Suppressor macrophage treated with lipopolysaccharide for 4 hours (primary cell): ENCODE measurements at places on chromosomes 12 and 14.
A peak's percentile ranks its signal among the peaks of the same experiment; 100 is the strongest.

- DNase-seq, result no peak
Measured at GRCh38 chr14:75294649-75295033, 16.0 kb downstream of the FOS start.

GRCh38 chr14:63245893-63246292 is 41.6 kb downstream of the RHOJ start:
- DNase-seq, result no peak

GRCh38 chr12:24034160-24034559 is 84.7 kb upstream of the SOX5 start:
- no peak for DNase-seq

- DNase-seq, result no peak
Measured at GRCh38 chr12:68306564-68306963, 25.6 kb downstream of the MDM1 start.

DNA sequence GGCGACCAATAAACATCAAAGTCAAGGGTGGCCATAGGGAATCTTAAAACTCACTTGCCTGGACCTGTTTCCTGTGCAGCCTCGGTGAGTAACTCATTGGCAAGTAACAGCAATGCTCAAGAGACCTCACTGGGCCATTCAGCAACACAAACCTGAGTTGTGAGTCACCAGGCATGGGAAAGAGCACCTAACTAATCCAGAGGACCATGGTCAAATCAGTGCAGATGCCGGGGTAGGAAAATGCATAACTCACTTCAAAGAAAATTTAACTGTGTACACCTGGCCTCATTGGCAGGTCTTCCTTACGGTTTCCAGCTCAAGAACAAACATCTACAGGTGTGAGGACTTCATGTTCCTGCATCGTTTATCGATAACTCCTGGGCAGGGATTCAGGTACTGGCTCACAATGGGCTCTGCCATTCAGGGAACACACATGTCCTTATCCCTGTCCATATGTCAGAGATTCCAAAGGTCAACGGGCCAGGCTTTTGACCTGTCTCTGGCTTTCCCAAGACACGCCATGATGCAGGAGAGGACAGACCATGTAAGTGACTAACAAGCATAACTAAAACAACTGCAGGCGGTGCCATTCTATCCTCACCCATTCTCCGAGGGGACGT is 211.8 kb downstream of the ANO2 start:
- DNase-seq, result no peak

DNA sequence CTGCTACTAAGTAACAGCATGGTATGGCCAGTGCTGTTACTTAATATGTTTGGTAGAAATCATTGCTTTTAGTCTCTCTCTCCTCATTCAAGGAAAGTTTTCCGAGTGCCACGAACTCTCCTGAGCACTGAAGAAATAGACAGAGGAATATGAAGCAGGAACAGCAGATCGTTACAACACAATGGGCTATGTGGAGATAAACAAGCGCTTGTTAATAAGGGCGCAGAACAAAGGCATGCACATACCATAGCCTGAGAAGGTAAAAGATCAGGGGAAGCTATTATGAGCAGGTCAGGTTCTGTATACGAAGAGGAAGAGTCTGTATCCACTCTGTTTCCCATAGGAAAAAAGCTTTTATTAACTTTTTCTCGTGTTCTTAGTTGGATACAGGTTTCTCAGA is 156.2 kb upstream of the CPNE8 start:
- DNase-seq, result no peak

DNA sequence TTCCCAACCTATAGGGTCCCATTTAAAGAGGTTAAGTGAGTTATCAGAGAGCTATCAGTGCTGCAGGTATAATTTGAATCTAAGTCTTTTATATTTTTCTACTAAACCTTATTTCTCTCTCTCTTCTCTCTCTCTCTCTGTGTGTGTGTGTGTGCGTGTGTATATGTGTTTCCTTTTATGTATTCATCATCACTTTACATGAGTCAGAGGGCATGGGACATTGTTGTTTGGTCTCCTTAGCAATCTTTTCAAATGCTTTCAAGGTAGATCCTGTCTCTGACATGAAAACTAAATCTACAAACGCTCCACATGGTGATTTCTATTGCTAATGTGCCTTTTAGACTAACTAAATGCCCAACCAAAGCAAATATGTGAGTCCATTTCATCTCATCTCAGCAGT is 459.7 kb downstream of the BTG1 start:
- no peak for DNase-seq

- DNase-seq, result peak; percentile 31
Measured at GRCh38 chr14:24705840-24706239, 71.8 kb upstream of the GZMB start.

DNA sequence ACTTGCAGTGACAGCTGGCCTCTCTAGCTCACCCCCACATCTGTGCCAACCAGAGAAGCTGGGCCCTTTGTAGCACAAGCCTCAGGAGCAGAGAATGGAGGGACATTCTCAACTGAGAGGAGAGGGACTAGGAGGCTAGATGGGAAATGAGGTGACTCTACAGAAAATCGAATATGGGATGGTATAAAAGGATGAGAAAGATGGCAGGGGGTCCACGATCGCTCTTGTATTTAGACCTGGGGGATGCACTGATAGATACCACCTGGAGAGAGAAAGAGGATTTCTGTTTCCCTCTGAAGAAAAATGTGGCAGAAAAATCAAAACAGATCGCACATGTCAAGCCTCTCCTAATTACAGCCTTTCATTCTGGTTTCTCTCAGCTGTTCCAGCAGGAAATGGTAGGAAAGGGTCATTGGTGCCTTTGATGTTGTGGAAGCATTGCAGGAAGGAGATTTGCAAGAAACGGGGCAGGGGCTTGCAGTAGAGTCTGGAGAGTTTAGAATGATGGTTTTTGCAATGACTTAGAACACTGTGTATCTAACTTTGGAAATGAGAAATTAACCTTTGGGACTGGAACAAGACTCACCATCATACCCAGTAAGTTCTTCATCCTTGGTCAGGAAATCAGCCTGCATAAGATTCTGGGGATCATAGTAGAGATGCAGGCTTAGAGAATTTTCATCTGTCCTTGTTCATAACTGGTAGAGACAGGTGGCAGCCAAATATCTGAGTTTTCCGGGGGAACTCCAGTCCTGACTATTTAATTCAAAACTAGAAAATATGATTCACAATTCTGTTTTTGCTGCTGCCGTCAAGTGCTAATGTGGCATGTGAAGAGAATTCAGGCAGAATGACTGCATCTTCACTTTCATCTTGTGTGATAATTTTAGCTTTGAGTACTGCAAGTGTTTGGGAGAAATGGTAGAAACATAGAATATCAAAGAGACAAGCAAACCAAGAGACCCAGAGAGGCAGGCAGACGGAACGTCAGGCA is 98.8 kb downstream of the DAD1 start:
- DNase-seq, result no peak

DNA sequence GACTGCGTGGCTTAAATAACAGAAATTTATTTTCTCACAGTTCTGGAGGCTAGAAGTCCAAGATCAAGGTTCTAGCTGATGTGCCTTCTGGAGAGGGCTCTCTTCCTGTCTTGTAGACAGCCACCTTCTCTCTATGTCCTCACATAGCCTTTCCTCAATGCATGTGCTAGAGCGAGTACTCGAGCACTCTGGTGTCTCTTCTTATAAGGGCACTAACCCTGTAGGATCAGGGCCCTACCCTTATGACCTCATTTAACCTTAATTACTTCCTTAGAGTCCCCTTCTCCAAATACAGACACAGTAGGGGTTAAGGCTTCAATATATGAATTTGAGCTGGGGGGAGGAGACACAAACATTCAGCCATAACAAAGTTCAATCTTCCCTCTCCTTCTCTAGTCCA is 10.2 kb downstream of the DHH start:
- DNase-seq, result no peak

DNA sequence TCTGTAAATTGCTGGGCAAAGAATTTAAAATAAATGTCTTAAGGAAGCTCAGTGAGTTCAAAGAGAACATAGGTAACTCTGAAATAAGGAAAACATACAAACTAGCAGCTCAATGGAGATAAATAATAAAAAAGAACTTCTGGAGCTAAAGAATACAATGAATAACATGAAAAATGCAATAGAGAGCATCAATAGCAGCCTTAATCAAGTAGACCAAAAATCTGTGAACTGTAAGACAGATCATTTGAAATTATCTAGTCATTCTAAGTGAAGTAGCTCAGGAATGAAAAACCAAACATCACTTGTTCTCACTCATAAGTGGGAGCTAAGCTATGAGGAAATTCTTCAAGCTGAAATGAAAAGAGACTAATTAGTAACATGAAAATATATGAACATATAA is 5.8 kb upstream of the ABCC9 start:
- DNase-seq, result no peak

- DNase-seq, result no peak
Measured at GRCh38 chr12:132228476-132229192, 84.4 kb downstream of the NOC4L start.

DNA sequence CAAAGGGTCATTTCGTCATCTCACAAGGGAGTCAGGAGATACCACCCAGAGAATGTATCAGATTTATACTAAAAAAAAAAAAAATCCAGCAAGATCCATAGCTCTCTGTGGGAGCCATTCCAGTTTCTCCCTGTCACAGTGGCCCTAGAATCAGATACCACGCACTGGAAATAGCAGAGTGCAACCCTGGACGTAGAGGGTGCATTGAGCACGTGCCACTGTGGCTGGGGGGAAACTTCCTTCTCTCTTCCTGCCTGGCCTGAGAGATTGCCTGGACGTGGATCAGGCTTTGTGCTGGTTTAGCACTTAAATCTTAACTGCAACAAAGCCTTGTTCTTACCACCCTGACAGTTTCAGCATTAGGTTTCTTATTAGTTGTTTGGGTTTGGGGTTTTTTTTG is 124.3 kb downstream of the FBXL14 start:
- no peak for DNase-seq

- DNase-seq, result no peak
Measured at GRCh38 chr12:74896186-74896585, 313.5 kb downstream of the KCNC2 start.

DNA sequence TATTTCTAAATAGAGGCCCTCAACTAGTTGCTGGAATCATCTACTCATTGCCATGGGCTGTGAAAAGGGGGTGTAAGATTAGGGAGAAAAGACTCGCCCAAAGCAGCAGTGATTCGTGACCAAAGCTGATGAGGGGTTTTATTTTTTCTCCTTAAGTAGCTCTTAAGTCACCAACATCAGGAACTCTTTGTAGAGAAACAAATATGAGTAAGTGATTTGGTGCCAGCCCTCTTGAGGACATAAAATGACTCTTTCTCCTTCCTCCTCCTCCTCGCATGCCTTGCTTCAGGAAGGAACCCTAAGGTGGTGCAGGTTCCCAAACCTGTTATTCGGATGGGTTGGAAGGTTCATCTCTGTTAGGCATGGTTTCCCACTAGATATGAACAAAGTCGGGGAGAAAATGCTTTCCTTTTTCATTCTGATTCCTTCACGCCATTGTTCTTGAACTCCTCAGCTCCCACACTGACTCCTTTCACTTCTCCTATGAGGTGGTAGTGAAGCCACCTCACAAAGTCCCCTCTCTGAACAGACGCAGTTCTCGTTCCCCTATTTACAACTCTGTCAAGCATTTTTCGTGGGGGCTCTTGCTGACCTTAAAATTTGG is 113.4 kb downstream of the ETV6 start:
- peak; percentile 81 for DNase-seq

DNA sequence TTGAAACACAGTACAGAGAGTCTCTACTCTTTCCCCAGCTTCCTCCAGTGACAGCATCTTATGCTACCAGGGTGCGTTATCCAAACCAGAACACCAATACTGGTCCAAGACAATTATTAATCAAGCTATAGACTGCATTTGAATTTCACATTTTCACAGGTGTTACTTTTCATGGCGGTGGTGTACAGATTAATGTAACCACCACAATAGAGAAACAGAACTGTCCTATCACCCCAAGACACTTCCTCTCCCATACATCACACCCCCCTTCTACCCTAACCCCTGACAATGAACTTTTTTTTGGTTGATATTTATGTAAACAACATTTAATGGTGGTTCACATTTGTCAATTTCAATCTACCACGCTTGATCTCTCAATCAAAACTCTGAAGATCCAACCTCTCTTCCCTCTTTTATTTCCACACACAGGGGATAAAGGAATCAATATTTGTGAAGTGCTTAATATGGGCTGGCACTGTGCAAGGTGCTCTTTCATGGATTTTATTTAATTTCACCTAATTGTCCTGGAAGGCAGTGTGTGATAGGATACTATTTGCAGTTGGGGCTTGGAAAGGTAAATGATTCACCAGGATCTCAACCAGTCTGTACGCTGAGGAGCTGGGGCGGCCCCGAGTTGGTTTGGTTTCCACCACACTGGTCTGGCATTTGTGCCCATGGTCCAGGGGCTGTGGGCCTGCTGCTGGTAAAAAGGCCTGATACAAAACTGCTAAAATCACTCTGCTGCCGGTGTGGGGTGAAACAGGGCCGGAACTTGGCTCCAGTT is 54.6 kb upstream of the DICER1 start:
- no peak for DNase-seq

GRCh38 chr14:48333221-48333920 is 658.0 kb upstream of the MDGA2 start:
- no peak for DNase-seq

DNA sequence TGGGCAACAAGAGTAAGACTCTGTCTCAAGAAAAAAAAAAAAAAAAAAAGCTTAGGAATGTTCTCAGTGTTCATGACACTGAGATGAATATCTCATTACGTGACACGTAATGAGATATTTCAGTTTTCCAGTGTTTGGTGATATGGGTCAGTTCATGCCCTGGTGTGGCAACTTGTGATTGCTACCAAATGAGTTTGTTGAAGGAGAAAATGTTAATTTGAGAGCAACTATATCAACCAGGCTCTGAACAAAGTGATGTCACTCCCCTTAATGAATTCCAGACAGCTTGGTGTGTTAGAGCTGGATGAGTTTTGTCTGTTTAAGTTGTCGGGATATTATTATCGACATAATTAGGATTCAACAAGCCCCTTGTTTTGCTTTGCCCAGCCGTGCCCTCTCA is 211.7 kb downstream of the DPF3 start:
- DNase-seq, result no peak

DNA sequence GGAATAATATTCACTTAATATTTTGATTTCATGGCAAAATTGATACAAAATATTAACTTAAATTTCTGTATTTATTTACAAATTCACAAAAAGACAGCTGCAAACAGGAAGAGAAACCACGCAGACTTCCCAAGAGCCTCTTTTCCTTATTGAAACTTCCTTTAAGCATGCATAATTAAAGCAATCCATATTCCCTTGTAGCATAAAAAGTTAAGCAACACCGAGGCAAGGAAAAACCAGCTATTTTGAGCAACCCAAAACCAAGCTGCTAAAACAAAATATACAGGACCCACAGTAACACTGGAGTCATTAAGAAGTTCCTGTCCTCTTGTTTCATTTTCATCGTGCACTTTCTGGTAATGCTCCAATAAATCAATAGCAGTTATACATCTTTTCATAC is 58.0 kb downstream of the EEA1 start:
- DNase-seq, result peak; percentile 59

- DNase-seq, result no peak
Measured at GRCh38 chr14:104277416-104278213, 139.2 kb downstream of the KIF26A start.

- no peak for DNase-seq
Measured at GRCh38 chr12:56454557-56454956, at the start of gene MIP. Gene MIP (minus strand): TSS chr12:56454657. CDS start chr12:56454613, 44 bp downstream.

GRCh38 chr12:89884952-89885351 is 176.3 kb upstream of the ATP2B1 start:
- DNase-seq, result no peak
